Right ventricle myocardium inferior (tissue), 1 donor: ENCODE measurements at places on chromosomes 7 and 10. TPM values are rescaled to one million over a fixed set of nuclear protein-coding genes. Genes with fewer than 3 reads are reported as not detected.

Gene NUTM2D
- total RNA-seq = 4.7 TPM

Gene NUTM2E
- total RNA-seq = not detected

Gene HOXA13
- total RNA-seq = not detected

DNA sequence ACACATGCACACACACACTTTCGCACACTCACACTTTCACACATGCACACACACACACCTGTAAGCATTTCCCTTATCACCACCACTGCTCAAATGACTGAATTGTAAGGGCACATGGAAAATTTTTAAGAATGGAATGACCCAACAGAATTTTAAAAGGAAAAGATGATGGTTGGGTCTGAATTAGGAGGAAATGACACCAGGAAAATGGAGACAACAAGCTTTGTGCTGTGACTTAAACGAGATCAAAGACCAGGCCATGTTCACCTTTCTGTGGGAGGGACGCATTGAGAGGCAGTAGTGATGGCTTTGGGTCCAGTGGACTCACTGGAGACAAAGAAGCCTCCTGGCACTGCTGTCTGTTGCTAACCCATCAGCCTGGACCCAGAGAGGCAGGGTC lies 16.7 kb upstream of the C10orf71 start:
- DNase-seq = no peak

- DNase-seq = no peak
These were observed 733.7 kb upstream of the IGFBP3 start for GRCh38 chr7:46654546-46655443.

DNA sequence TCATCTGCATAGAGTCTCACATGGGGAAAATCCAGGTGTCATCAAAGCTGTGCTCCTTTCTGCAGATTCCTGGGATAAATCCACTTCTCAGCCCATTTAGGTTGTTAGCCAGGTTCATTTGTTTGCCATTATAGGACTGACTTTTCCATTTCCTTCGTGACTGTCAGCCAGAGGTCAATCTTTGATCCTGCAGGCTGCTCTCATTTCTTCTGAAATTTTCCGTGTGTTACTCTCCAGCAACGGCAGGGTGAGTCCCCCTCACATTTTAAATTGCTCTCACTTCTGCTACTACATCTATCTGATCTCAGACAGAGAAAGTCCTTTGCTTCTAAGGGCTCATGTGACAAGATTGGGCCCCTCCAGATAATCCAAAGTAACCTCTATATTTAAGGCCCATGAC lies 150.7 kb upstream of the BET1 start:
- no peak for DNase-seq
